ENCODE measurements at places on chromosomes 2 and 18.

- no peak for DNase-seq
These were observed 59.7 kb upstream of the ZC3H15 start for GRCh38 chr2:186426153-186427016.

DNA sequence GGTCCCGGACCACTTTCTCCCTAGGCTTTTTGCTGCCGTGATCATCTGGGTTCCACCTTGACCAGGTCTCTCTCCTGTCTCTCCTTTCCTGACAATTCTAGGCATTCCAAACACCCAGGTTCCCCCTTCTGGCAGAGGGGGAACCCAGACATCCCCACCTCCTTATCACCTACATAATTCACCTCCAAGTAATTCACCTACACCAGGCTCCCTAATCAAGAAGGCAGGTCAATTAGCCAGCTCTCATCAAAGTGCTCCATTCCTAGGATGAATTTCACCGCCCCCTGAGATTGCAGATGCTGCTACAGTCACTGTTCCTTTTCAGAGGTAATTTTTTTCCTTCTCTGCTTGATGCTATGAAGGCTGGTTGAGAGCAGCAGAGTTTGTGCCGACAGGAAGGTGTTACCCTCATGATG, 42.3 kb upstream of the ATG16L1 start:
- DNase-seq, result no peak

- DNase-seq, result peak; percentile 59
These were observed 33.3 kb downstream of the NDUFA10 start for GRCh38 chr2:239991689-239992314.

GRCh38 chr2:162232671-162233070, 10.6 kb downstream of the FAP start:
- DNase-seq, result no peak

- peak; percentile 43 for DNase-seq
These were observed 2.4 kb downstream of the MRPL44 start for GRCh38 chr2:223959688-223960087.

GRCh38 chr2:226891780-226892590, 56.1 kb downstream of the RHBDD1 start:
- no peak for DNase-seq

- DNase-seq, result no peak
These were observed 21.8 kb downstream of the NDUFB3 start for GRCh38 chr2:201093573-201093972.

DNA sequence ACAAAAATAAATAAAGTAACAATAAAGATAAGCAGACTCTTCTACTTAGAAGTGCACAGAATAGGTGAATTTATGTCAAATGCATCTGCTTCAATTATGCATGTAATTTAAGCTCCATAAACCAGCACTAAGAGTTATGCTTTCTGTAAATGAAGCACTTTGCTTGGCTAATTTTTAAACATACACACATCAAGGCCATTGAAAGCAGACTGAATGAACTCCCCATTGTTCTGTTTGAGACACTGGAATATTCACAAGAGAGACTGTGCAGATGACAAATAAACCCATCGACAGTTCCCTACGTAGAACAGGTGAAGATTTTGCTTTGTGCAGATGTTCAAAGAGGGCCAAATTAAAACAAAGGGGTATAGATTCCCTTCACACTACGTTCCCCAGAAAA, 133.4 kb downstream of the PID1 start:
- DNase-seq, result no peak

DNA sequence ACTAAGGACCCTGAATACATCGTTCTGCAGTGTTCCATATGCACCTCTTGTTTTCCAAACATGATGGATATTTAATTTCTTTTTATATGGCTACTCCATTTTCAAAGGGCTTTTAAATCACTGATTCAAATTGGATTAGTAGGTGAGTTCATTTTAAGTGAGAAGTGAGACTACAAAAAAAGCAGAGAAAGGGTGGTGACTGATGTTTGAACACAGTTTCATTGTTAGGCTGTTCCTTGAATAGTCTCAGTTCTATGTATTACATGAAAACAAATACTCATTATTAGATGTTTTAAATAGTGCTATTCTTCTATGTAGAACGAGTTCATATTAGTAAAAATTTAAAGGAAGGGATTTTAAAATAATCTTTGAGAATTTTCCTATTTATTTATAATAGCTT, 72.7 kb upstream of the STON1 start:
- no peak for DNase-seq

DNA sequence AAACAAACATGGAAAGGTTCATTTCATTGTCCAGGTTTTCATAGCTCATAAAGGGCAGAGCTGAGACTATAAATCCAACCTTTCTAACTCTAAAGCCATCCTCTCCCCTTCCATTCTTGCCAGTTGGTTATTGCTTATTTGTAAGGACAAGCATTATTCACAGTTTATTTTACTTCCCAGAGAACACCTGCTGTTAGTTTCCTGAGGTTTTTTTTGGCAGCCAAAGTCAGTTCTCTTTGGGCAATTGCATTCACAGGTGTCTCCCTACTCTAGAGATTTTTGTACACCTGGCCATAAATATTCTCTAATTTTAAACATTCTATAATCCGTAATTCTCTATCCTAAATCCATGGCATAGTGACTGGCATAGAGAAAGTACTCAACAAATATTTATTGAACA, 87.3 kb upstream of the SPHKAP start:
- DNase-seq, result no peak

- DNase-seq, result no peak
These were observed 2.3 kb downstream of the KIF1A start for GRCh38 chr2:240817496-240818292.

- DNase-seq, result no peak
These were observed 44.5 kb downstream of the KCNF1 start for GRCh38 chr2:10956006-10956790.

GRCh38 chr2:16728351-16729136, 62.9 kb upstream of the CYRIA start:
- no peak for DNase-seq

- DNase-seq, result no peak
These were observed 43.6 kb downstream of the MRPS5 start for GRCh38 chr2:95077861-95078603.

DNA sequence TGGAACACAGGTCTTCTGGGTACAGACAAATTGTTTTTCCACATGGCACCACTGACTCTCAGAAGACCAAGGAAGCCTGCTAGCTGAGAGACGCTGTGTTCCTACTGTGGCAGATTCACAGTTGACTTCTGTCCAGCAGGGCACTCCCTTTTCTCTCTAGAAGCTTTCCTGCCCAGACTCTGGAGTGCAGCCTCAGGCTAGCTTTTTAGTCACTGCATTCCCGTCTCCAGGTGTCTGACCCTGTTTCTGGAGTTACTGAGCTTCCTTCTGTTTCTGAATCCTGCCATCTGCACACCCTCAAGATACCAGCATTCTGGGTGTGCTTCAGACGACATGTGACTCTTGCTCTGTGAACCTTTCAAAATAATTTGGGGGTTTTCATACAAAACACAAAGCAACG, 125.1 kb downstream of the TMEM200C start:
- no peak for DNase-seq

DNA sequence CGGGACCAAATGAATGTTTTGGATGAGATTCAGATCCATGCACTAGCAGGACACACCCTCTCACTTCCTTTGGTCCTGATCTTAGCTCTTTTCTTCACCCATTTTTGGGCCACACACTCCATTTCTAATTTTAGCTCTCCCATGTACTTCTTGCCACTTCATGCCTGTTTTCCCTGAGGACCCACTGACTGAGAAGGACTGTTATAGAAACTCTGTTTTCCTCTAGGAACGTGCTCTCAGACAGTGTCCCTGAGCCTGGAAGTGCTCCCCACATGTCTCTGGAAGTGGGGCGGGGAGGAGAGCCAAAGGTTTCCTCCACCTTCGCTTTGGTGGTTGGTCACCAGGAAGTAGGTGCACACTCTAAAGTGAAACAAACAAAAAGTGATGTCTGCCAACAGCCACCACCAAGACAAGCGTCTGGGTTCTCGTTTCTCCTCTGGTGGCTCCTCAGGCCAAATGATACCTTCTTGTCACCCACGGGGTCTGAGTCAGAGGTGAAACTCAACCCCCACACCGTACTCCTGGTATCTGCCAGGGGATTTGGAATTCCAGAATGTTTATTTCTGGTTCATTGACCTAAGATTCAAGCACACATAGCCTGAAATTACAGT, 74.7 kb downstream of the MERTK start:
- no peak for DNase-seq

Measured in KBM-7 (cell line).